ENCODE measurements at places on chromosomes 7 and 10. TPM values are rescaled to one million over a fixed set of nuclear protein-coding genes. Genes with fewer than 3 reads are reported as not detected.
A peak's percentile ranks its signal among the peaks of the same experiment; 100 is the strongest.

Gene GATA3
- 1.5 TPM for total RNA-seq

Gene TAF3
- 7.7 TPM for total RNA-seq

Gene ARMH3
- total RNA-seq = 26.4 TPM

Gene EPHB6
- 16.7 TPM for total RNA-seq

Gene STEAP1B
- not detected for total RNA-seq

Gene SPDYE6
- not detected for total RNA-seq

Gene LLCFC1
- total RNA-seq = not detected

Gene CTTNBP2
- 10.6 TPM for total RNA-seq

Gene XRCC2
- total RNA-seq = 0.69 TPM

Gene PPP1R9A
- total RNA-seq = 30.5 TPM

DNA sequence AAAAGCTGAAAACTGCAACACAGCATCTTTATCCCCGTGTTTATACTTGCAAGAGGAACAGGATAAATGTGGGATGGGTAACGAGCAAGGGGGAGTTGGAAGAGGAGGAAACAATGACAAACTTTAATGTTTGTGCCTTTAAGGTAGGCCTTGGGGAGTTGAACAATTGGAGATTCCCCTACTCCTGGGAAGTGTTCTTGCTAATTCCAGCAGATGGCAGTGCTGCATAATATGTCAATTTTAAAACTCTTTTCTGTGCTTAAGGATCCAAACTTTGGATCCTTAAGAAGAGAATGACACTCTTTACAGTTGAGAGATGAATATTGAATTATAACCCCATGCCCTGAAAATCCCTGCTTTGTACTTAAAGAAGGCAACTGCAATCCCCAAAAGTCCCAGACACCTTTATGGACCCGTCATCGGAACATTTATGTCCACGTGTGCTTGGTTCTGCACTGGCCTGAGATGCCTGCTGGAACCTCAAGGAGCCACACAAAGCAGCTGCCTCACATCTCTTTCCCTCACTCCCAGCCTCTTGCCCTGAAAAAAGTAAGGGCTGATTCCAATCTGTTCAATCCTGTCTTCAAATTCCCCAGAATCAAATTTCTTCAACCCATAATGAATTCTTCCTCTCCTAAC, 12.0 kb downstream of the IFIT5 start:
- DNase-seq = peak; percentile 22

DNA sequence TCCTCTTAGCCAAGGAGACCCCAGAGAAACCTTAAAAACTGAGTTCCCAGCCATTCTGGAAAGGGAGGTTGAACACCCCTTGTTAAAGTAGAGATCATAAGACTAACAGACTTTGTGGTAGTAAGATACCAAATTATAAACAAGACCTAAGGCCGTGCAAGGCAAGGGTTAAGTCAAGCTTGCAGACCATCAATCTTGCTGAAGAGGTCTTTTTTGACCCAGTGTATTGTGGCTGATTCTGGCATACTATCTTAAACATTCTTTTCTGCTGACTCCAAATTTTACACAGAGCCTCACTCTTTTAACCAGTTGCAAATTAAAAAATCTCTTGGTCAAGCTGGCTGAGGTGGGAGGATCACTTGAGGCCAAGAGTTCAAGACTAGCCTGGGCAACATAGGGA, 1.2 kb upstream of the TBRG4 start:
- DNase-seq = no peak

- no peak for DNase-seq
These were observed 138.0 kb upstream of the NPS start for GRCh38 chr10:127411062-127411461.

DNA sequence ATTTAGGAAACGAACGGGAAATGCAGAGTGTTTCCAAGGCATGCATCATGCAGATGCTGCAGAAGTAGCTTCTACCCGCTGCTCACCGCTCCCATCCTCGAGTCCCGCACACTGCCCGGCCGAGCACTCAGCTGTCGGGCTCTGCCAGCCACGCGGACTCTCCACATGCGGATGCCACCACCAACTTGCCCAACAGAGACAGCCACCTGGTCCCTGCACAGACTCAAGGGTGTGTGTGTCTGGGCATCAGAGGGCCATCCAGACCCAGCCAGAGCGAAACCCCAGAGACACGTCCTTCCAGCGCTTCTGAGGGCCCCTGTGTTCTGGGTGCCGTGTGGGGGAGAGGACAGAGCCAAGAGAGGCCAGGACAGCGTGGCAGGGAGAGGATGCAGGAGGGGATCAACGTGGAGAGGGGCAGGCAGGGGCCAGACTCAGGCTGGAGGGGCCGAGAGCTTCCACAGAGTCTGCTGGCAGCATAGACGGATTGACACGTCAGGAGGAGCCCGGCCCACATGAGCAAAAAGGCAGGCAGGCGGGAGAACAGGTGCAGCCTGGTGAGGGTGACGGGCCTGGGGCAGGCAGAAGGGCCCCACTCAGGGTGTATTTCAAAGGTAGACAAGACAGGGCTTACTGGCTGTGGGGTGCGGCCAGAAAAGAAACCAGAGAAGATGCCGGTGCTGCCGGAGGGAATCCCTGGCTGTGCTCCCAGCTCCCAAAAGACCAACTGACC, 18.3 kb downstream of the GPER1 start:
- no peak for DNase-seq

- DNase-seq = no peak
These were observed 886.4 kb upstream of the LRRN3 start for GRCh38 chr7:110204527-110204926.

DNA sequence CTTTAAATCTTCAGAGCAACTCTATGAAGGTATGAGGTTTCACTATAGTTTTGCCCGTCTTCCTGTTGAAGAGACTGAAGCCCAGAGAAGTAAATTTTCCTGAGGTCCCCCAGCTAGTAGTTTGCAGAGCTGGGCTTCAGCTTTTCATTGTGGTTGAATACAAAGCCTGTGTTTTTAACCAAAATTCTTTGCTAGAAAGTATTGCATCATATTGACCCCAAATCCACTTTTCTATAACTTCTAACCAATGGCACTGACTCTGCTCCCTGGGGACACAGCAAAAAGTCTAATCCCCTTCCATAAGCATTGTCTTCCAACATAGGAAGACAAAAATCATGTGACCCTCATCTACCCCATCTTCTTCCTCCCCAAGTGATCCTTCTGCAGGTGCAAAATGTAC, 93.0 kb downstream of the KCNMA1 start:
- DNase-seq = no peak

GRCh38 chr10:121157998-121158397, 306.8 kb downstream of the WDR11 start:
- peak; percentile 83 for DNase-seq

DNA sequence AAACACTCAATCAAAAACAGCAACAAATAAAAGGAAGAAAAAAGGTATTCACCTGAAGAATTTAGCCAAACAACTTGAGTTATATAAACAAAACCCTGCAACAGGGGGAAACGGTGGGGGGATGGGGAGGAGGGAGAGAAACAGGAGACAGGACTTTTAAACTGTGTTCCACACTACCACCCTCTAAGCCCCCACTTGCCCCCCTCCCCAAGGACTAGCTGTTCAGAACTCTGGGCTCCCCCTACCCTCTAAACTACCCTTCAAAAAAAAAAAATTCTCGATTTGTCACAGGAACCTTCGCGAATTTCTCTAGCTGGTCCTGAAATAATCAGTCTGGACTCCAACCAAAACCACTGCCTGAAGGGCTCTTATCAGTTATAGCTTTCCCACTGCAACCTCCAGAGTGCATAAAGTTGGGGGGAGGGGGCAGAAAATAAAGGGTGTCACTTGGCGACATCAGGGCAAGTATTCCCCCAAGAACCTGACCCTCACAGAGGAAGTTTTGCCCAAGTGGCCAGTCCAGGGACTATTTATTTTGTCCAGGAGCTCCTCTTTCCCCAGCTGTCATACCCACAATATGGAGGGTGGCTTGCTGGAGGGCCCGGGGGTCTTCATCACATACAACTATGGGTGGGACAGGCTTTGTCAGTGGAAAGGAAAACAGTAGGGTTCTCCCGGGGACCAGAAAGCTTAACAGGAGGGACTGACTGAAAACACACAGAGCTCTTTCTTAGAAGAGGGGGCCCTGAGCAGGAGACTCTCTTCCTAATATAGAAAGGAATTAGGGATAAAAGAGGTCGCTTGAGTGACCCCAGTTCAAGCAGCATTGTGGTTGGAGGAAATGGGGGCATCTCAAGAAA, 1.3 kb downstream of the UBE2H start:
- DNase-seq = no peak

DNA sequence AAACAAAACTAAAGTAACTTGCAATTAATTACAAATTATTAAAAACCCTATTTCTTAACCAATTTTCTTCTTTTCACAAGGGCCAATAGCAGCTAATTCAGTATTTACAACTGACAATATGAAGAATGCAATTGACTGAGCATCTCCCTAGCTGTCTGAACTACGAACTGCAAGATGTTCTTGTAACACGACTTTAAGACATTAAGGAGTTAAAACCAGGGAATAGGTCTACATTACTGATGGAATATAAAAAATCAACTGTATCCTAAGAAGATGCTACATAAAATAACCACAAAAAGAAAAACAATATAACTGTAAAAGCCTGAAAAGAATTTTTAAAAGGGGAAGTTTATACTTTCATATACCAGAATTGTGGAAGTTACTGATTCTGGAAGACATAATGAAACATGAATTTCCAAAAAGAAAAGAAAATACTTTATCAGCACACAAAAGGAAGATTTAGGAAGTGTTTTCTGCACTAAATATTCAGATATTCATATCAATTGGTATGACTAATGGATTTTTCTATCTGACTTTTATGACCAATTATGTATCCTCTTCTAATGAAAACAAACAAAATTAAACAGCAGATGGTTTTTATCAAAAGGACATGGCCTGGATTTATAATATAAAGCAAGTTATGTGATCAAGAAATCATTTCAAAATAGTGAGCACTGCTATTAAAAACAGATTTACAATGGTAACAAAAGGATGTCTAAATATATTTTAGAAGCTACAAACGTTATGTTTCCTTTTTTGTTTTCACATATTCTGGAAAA, 1.6 kb downstream of the GPR22 start:
- no peak for DNase-seq

- peak; percentile 77 for DNase-seq
These were observed 92.0 kb upstream of the INSIG1 start for GRCh38 chr7:155205368-155206317.

- no peak for DNase-seq
These were observed 80.3 kb downstream of the PLXNA4 start for GRCh38 chr7:132495936-132496335.

GRCh38 chr7:30743371-30744074, 8.4 kb upstream of the INMT start:
- no peak for DNase-seq

GRCh38 chr7:72309476-72309875, 102.7 kb downstream of the CALN1 start:
- no peak for DNase-seq

DNA sequence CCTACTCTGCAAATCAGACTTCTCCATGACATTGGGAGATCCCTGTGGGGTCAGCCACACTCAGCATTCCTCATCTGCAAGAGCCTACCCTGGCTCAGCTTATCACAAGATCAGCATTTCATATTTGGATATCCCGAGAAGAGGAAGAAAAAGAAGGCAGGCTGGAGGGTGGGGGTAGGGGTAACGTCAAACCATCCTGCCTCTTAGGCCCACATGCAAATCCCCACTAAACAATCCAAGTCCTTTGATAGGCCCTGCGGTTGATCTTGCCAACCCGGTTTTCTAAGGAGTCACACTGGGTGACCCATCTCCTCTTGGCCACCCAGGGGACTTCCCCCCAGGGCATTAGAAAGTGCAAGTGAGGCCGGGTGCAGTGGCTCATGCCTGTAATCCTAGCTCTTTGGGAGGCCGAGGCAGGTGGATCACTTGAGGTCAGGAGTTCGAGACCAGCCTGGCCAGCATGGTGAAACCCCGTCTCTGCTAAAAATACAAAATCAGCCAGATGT, 128.0 kb upstream of the CALN1 start:
- DNase-seq = no peak

- no peak for DNase-seq
These were observed 402.5 kb downstream of the RPS24 start for GRCh38 chr10:78436222-78436573.

- no peak for DNase-seq
These were observed 81.3 kb downstream of the ZRANB1 start for GRCh38 chr10:125023255-125023654.

DNA sequence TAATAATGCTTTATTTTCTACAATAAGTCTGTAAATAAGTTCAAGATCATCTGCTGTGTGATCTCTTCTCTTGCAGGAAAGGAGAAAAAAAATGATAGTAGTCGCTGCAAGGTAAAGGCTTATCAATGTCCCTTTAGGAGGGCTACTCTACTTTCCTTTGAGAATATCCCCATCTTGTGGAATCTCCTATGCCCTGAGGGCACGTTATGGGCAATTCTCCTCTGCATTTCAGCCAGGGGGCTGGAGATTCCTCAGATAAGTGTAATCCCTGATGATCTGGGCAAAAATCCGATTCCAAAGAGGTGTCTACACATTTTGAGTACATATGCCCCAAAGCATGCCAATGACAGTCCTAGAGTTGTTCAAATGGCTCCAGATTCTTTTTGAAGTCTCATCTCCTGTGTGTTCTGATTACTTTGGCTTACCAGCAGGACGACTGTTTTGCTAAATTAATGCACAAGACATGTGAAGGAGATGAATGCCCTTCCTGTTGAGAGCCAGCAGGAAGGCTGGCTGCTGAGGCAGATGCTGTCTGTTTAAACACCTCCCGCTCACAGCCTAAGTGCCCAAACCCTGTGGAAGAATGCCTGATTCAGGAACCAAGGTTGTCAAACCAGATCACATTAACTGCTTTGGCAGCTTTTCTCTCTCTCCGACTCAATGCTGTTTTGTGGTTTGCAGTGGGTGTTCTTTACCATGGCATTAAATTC, 171.2 kb upstream of the COL1A2 start:
- no peak for DNase-seq

DNA sequence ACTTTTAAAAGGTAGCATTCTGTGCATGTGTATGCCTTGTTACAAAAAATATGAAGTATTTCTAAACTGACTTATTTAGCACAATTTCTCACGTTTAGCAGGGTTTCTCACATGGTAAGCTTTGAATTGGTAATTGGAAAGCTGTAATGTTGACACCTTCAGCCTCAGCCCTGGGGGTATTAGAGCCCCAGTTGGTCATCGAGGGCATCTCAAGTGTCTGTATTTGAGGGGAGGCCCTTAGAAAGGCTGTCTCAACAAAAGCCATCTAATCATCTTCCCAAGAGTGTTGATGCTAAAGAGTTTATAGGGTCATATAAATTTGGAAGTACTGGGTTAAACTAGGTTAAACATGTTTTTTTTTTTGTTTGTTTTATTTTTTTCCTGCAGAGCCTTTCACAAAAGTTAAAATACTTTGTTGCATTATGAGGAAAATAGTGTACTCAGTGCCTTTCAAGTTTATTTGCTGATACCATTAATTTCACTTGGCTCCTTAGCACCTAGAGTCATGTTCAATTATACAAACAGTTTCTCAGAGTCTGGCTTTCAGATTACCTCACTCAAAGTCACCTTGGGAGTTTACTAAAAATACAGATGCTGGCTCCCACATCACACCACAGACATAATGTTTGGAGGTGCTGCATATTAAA, 134.0 kb downstream of the CD36 start:
- no peak for DNase-seq

GRCh38 chr7:25789701-25790640, 362.0 kb upstream of the NFE2L3 start:
- DNase-seq = no peak
